NCI-H1436 treated with DMSO at 0.1 percent for 48 hours (cell line): ENCODE measurements at places on chromosomes 11 and 22.

DNA sequence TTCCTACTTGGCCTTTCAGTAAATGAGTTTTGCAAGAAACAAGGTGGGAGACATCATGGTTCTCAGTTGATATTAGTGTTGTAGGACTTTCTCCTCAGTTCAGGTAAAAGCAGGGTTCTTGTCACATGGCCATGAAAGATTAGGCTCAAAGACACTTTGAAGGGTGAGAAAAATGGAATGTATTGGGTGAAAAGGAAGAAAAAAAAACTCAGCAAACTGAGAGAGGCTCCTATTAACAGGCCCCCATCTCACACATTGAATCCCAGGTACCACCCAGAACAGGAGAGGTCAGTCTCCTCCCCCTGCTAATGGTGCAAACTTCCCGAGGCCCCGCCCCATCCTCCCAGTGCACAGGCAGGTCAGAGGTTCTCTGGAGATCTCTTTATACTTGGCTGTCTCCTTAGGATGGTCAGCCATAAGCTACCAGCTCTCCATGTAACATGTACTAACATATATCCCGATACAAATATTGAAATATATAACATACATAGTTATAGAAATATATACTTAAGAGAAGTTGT is 62.2 kb downstream of the MICAL2 start:
- DNase-seq = no peak

GRCh38 chr11:22688914-22689313 is 22.5 kb downstream of the GAS2 start:
- no peak for DNase-seq

GRCh38 chr11:44306918-44307244 is 3.1 kb downstream of the ALX4 start:
- DNase-seq = no peak

DNA sequence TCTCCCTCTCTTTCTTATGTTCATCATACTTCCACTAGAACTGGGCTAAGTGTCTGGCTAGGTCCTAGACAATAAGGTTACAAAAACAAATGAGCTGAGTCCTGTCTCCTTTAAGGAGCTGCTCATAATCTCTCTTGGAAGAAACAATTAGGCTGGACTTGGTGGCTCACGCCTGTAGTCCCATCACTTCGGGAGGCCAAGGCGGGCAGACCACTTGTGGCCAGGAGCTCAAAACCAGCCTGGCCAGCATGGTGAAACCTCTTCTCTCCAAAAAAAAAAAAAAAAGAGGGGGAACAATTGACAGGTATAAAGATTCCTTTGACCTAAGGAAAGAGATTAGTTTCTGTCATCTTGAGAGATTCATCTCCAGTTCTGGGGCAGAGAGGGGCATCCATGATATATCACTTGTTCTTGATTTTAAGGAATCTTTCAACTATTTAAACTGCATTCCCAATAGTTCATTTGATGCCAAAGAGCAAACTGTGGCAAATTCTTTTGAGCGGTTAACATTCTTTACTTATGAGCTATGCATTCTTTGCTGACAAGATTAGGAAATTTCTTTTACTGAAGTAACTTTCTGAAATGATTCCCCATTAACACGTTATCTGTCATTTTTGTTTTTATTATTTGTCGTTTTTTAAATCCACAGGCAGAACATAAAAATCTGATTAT is 125.5 kb downstream of the C11orf87 start:
- no peak for DNase-seq

- DNase-seq = no peak
These were observed 787.1 kb upstream of the API5 start for GRCh38 chr11:42524534-42525227.
